Activated T-cell treated with anti-CD3 and anti-CD28 coated beads for 1 hour (primary cell): ENCODE measurements at places on chromosomes 16 and 17.

- DNase-seq, result no peak
Measured at GRCh38 chr17:44623070-44623725, 33.1 kb upstream of the MEIOC start.

- DNase-seq, result no peak
Measured at GRCh38 chr16:80500961-80501525, 39.8 kb upstream of the DYNLRB2 start.

GRCh38 chr17:76270127-76270592 is 5.0 kb downstream of the UBALD2 start:
- DNase-seq, result no peak

- no peak for DNase-seq
Measured at GRCh38 chr17:45427181-45427835, 5.4 kb downstream of the ARHGAP27 start.

DNA sequence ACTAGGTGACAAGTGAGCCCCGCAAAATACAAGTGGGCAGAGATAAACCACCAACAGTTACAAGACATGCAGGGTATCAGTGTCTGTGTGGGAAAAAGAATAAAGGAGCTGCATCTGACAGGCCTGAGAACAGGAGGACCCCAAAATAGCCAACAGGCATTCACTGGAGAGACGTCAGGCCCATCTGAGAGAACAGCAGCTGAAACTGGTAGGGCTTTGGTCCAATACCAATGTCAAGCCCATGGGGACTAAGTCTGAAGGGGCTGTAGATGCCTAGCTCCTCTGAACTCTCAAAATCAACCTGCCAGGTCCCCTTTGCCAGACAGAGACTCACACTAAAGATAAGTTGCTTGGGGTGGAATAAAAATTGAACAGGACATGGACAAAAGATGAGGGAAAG is 30.5 kb upstream of the TANC2 start:
- DNase-seq, result no peak

DNA sequence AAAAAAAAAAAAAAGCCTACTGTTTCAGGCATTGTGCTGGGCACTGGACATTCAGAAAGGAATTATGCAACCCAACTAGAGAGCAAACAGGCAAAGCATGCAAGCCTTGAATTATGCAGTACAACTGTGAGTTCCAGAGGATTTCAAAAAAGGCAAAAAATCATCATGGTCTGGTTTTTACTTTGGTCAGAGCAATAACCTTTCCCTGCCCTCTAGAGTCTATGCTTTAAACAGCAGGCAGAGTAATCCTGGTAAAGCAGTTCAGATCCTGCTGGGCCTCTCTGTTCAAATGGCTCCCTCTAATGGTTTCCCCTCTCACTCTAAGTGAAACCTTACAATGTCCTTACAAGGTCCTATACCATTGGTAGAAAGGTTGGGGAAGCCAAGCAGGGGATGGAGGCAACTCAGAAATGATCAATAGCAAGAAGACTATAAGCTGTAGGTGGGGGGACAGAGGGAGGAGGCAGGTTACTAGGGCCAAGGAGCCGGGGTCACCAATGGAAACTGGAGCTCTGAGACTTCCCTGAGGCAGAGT is 4.6 kb upstream of the TAF15 start:
- DNase-seq, result no peak

DNA sequence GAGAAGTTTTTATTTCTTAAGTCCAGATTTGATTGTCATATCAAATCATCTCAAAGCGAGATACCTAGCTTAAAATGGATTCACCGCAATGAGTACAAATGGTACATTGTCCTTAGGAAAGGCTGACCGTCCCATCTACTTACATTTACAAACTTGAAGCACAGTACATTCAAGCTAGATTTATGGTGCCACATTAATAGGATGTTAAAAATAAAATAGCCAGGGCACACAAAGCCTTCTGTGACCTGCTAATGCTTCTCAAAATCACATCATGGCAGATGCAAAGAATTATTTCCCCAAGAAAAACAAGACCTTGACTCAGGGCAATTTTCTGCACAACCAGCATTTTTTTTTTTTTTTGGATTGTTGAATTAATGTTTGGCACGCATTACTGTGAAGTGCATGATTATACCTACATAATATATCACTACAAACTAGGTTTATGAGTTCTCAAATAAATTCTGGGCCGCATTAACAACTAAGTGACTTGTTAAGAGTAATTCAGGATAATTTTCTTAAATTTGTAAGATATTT is 25.3 kb downstream of the CACNG1 start:
- no peak for DNase-seq

DNA sequence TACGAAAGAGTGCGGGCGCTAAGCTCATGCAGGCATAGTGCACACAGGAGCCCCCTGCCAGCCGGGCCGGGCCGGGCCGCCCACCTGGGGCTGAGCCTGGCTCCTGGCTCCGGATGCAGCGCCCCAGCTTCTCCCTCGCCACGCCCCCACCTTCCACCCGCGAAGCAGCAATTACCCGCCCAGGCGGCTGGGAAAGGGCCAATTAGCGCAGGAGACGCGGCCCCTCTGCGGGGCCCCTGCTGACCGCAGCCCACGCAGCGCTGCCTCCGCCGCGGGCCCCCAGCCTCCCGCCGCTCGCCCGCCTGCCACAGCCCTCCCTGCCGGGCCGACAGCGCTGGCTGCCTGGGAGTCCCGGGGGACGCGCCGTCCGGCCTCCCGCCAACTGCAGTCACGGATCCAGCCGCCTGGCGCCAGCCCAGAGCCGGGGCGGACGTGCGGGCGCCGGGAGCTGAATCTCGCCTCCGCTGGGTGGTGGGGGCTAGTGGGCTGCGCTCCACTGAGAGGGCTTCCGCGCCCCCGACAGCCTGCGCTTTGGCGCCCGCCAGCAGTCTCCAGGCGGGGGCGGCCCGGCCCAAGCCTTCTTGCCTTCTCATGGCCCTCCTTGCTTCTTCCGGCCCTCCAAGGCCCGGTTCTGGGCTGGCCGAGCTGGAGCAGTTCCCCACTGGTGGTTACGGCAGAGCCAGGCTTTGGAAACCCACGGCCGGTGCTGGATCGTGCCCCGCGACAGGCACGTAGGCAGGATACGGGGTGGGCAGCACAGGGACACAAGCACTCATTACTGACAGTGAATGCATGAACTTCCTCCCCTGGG is 14.9 kb upstream of the CBFB start:
- DNase-seq, result peak; percentile 54

DNA sequence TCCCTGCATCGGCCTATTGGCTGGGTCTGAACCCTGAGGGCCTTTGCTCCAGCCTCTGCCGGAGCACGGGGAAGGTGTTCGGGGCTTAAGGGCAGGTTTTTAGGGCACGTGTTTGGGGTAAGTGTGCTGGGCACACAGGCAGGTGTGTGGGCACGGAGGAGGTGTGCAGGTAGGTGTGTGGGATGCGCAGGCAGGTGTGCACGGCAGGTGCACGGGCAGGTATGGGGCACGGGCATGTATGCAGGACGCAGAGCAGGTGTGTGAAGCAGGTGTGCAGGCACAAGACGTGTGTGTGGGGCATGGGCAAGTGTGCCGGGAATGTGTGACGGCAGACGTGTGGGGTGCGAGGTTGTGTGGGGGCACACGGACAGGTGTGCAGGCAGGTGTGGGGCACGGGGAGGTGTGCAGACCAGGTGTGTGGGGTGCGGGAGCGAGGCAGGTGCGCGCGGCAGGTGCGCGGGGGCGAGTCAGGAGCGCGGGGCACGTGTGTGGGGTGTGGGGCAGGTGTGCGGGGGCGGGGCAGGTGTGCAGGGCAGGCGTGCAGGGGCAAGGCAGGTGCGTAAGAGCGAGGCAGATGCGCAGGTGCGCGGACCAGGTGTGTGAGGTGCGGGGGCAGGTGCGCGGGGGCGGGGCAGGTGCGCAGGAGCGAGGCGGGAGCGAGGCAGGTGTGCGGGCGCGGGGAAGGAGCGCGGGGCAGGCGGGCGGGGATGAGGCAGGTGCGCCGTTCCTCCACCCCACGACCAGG is 28.6 kb upstream of the METRNL start:
- no peak for DNase-seq

GRCh38 chr17:67531291-67531690 is 154.2 kb downstream of the PITPNC1 start:
- DNase-seq, result no peak

- DNase-seq, result peak; percentile 52
Measured at GRCh38 chr17:49217651-49218413, 7.3 kb downstream of the ABI3 start.

DNA sequence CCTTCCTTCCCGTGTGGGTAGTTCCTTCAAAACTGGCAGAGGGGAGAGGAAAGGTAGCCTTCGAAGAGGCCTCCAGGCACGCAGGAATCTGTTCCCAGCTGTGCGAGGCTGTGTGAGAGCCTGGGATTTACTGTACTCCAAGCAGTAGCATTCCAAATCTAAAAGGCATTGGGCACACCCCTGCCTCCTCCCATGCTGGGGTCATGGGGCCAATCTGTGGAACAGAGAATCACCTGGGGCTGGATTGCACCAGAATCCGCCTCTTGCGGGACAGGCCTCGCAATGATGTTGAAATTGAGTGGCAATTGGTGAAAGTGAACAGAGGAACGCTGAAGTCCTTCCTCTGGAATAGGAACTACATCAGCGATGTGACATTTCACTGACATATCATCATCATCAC is 72.5 kb upstream of the IRX3 start:
- DNase-seq, result no peak

DNA sequence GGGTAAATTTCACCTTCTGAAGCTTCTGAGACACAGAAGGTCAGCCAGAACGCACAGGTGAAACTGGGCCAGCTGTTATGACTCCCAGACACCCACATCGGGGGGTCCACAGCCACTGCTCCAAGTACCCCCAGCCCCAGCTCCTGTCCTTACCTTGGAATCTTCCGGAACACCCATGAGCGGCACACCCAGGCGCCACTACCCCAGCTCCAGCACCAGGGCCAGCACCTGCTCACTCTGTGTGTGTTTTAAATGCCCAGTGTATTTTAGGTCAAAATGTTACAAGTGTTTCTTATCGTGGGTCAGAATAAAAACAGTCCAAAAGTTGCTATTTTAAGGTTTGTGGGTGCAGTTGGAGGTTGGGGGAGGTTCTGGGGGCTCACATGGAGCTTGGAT is 116.3 kb downstream of the RMI2 start:
- DNase-seq, result no peak

- DNase-seq, result no peak
Measured at GRCh38 chr17:3817851-3818605, 17.0 kb upstream of the ITGAE start.

GRCh38 chr16:89709166-89709565 is 7.7 kb upstream of the SPATA2L start:
- DNase-seq, result no peak

- no peak for DNase-seq
Measured at GRCh38 chr16:72241930-72242329, 70.0 kb upstream of the PMFBP1 start.

DNA sequence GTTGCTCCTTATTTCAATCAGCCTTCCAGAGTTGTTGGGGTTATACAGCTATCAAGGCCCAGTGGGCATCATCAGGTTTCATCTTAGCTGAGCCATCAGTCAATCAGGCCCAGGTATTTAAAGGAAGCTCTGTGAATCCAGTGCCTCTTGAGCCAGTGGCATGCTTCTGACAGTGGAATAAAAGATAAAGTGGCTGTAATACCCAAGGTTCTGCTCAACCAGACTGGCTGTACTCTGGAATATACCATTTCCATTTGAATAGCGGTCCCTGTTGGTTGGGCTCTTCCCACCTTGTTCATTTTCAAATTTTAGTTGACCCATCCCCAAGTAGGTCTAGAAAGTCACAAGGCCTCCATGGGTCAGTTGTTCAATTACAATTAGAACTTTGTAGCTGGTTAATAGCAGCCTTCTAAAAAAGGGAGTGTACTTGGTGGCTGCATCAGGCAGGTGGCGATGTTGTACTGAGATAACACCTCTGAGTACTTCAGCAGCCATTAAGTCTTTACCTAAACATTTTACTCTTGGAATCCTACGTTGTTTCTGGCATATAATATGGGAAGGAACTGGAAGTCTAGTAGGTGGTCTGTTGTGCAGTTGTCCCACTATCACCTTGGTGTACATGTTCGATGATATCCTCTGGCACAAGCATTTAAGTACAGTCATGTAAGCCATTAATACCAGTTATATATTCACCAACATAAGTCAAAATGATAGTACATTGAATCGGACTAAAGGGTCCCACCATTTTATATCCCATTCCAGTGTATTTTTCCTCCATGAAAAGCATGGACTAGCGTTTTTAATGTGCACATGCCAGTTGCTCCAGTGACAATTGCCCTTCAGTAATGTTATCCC is 294.1 kb downstream of the BCAS3 start:
- no peak for DNase-seq

DNA sequence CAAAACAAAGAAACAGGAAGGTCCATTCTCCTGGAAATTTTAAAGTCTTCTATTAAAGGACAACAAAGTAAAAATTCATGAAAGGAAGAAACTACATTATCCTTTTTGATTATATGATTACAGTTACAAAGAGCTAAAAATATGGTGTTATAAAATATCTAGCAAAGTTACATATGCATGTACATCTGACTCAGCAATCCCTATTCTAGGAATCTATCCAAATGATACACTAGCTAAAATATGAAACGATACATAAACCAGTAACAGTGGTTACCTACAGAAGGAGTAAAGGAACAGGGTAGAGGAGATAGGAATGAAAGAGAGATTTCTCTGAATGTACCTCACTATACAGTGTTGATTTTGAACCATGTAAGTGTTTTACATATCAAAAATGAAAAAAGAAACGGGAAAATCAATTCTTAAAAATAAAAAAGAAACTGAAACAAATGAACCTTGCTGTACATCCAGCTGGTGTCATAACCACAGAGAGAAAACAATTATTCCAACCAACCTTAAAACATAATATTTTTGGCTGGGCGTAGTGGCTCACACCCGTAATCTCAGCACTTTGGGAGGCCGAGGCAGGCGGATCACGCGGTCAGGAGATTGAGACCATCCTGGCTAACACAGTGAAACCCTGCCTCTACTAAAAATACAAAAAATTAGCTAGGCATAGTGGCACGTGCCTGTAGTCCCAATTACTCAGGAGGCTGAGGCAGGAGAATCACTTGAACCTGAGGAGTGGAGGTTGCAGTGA is 41.4 kb downstream of the HYDIN start:
- DNase-seq, result no peak

DNA sequence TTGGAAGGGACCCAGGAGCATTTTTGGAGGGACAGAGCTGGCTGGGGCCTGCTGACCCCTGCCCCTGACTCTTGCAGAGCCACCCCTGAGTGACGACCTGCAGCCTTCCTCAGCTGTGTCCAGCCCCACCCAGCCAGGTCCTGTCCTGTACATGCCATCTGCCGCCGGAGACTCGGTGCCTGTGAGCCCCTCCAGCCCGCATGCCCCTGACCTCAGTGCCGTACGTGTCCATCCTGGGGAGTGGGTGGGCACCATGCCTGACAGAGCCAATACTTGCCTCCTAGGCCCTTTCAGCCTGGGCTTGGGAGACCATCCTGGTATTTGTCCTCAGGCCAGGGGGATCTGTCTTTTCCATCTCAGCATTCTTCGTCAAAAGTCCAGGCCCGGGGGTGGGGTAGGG is 27.5 kb downstream of the UNC13D start:
- no peak for DNase-seq
